ENCODE measurements at places on chromosomes 4 and X.

DNA sequence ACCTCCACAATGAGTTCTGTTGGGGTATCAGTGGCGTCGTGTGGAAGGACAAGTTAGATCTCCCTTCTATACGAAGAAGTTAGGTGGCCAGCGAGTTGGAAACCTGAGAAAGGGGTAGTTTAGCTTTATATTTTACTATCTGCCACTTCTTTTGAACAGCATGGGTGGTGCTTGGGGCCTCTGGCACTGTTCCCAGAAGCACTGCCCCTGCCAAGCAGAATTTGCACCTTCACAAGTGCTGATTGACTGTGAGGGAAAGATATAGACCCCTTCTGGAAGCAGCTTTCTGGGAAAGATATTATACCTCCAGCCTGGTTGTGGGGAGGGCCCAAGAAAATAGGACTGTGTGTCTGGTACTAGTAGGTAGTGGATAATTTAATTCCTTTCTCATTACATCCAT lies 246.9 kb downstream of the FBXO8 start:
- DNase-seq = no peak

- DNase-seq = no peak
Measured at GRCh38 chr4:179894066-179894778, 2349.0 kb upstream of the TENM3 start.

DNA sequence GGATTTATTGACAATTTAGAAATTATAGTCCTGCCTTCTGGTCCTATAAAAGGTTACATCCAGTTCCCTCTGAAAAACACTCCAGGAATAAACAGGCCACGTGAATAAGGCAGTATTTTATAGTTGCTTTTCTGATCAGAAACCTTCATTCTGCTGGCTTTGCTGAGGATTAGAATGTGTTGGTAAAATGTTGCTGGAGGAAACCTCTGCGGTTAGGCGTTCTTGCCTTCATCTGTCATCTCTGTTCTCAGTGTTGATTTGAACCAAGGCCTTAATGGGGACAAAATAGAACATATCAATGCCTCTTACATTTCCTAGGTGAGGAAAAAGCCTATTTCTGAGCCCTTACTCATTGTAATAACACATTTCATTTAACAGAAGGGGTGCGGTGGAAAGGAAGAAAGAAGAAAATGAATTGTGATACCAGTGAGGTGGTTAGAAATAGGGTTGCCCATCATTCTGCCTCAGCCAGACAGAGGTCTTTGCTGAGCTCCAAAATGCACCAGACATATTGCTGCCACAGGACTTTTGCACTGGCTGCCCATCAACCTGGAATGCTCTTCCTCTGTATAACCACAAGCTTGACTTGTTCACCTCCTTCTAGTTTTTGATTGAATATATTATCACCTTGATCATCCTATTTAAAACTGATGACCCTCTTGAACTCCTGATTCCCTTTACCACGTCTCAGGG lies 18.0 kb upstream of the SPARCL1 start:
- DNase-seq = no peak

DNA sequence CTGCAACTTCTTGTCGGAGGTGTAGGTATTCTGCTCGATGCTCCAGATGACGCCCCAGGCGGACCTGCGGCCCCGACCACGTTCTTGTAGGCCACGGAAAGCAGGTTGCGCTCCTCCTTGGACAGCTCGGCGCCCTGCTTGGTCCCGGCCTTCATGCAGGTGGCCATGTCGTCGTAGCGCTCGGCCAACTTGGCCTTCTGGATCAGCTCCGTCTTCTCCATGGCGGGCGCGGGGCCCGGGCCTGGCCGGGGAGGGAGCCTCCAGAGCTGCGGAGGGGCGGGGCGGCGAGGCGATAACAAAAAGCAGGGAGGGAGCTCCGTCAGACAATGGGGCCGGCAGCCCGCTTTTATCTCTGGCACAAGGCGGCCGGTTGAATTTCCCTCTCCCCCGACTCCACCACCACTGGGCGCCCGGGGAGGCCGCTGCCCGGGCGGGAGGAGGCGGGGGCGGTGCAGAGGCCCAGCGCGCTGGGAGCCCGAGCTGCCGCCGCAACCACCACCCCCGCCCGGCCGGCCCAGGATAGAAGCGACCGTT lies 28.3 kb upstream of the DRP2 start:
- DNase-seq = no peak

DNA sequence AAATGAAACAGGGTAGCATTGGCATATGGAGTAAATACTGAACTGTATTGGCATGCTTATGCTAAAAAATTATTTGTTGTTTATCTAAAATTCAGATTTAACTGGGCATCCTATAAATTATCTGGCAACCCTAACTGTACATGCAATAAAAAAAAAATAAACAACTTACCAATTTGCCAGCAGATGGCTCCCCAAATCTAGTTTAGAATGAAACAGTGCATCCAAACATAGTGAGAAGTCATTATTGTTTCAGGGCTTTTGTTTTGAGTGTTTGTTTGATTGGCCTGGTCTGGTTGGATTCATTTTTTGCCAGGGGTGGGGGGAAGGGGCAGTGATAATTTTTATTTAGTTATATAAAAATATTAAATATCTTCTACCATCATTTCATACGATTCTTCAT lies 12.8 kb upstream of the NSUN7 start:
- peak; percentile 54 for DNase-seq

GRCh38 chr4:66568431-66568830 lies 898.1 kb upstream of the EPHA5 start:
- DNase-seq = no peak

DNA sequence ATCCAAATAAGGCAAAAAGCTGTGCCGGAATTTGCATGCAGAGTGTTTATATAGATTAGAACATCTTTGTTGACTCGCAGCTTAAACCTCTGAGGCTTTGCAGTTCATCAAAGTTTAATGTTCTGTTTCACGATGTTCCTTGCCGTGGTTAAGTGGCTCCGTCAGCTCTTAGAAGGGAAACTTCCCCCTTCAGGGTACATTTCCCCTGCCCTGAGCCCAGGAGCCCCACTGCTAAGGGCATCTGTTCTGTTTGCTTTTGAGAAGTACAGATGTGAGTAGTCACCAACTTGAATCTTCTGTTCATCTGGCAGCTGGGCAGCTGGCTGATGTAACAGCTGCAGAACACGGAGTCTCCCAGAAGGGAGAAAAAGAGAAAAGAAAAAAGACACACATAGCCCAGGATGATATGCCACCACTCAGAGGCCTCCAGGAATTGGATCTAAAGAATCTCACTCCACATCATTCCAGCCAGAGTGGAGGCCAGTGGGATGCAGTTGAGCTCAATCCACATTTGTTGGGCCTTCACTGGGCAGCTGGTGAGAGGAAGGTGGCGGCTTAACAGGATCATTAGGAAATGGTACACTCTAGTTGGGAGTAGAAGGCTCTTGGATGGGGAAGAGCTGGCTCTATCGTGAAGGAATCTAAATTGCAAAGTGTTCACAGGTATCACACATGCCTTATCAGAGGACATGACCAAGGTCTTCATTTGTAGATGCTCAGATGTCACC lies 178.7 kb upstream of the RBPJ start:
- DNase-seq = peak; percentile 63

GRCh38 chr4:123073650-123074049 lies 151.3 kb upstream of the NUDT6 start:
- no peak for DNase-seq

- no peak for DNase-seq
Measured at GRCh38 chr4:124183231-124183630, 529.3 kb downstream of the ANKRD50 start.

- peak; percentile 18 for DNase-seq
Measured at GRCh38 chr4:148067301-148067916, 335.5 kb downstream of the ARHGAP10 start.

DNA sequence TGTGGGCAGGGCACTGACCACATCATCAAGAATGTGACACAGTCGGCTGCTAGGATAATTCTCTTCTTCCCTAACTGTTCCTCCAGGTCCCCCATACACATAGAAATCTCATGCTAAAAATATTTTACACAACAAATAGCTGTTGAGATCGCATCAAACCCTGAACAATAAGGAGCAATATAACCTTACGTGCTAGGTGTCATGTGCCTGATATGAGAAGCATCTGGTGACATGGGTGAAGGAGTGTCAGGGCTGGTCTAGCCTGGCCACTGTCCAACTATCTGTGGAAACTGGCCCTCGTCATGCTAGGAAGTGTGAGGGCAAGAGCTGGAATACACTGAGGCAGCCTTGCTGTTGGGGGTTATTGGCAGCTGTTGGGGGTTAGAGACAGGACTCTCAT lies 167.3 kb upstream of the PGRMC2 start:
- DNase-seq = no peak

DNA sequence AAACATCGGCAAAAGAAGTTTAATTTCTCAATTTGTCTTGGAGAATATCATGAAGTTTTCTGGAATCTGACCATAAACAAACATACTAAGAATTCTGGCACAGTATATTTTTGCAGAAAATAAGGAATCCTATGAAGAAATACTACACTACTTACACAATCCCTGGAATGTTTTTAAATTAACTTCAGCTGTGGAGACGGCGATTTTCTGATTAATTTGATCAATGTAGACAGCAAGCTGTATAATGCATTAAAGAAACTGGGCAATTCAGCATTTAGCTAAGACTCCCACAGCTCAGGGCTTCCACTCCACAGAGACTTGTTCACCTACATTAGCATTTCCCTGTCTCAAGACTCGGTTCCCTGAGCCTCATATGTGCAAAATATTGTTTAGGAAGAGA lies 12.2 kb downstream of the EGFL6 start:
- peak; percentile 81 for DNase-seq

- DNase-seq = no peak
Measured at GRCh38 chrX:4622486-4623167, 909.2 kb upstream of the PRKX start.

- DNase-seq = peak; percentile 26
Measured at GRCh38 chrX:151901826-151902225, 10.9 kb upstream of the MAGEA4 start.

All from AG10803 (cell line).